Activated B cell treated with CpG ODN at 0.5 μM for 24 hours (primary cell): ENCODE measurements at places on chromosomes 7 and 10. TPM values are rescaled to one million over a fixed set of nuclear protein-coding genes. Genes with fewer than 3 reads are reported as not detected.

RBM48 gene
- 21.6 and 24.3 TPM in 2 replicates for total RNA-seq

GRCh38 chr10:115335366-115335765 lies 242.2 kb downstream of the ATRNL1 start:
- no peak for DNase-seq
- H3K27ac ChIP-seq, result no peak overlapping the region
- H3K4me3 ChIP-seq, result no peak overlapping the region
- no peaks in the 10 kb centered on the region for H3K27me3 ChIP-seq

TEX36 gene
- not detected in 2 replicates for total RNA-seq

DNA sequence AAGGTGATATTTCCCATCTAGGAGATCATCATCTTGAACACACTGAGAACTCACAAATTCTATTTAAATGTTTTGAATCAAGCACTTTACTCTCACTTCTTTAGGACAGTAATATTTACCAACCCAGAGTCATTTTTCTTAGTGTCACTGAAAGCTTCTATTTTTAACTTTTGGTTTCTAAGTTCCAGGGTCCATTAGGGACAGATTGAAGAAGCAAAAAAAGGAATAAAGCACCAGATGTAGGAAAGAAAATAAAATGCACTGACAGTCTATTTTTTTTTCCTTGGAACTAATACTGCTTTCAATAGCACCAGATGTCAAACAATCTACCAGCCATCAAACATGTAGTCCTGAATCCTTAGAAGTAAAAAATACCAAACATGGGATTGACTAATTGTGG lies 526.7 kb upstream of the LRRN3 start:
- no peak overlapping the region for H3K4me3 ChIP-seq
- no peaks in the 10 kb centered on the region for H3K27me3 ChIP-seq
- no peaks in the 10 kb centered on the region for H3K36me3 ChIP-seq
- no peak overlapping the region for H3K27ac ChIP-seq
- no peak for DNase-seq
- no peaks in the 10 kb centered on the region for H3K4me1 ChIP-seq

DNA sequence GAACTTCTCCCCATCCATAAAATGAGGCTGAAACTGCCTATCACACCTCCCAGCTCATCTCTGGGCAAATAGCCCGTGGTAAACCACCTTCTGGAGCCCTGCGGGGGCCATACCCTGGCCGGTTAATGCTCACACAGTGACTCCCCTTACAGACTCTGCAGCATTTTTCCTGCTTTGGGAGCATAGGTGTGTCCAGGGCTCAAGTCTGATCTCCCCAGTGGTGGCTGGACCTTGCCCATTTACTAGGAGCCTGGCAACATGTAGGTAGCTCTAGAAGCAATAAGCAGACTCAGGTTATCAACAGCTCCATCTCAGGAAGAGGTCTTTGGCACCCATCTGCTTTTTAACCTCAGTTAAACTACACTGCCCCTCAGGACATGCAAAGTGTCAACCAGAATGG lies 5.5 kb upstream of the CDHR1 start:
- no peaks in the 10 kb centered on the region for H3K36me3 ChIP-seq
- no peak overlapping the region for H3K4me3 ChIP-seq
- H3K27ac ChIP-seq, result no peak overlapping the region
- peaks cover 21% of the 10 kb centered on the region for H3K27me3 ChIP-seq
- peaks cover 4% of the 10 kb centered on the region for H3K4me1 ChIP-seq
- DNase-seq, result no peak

DNA sequence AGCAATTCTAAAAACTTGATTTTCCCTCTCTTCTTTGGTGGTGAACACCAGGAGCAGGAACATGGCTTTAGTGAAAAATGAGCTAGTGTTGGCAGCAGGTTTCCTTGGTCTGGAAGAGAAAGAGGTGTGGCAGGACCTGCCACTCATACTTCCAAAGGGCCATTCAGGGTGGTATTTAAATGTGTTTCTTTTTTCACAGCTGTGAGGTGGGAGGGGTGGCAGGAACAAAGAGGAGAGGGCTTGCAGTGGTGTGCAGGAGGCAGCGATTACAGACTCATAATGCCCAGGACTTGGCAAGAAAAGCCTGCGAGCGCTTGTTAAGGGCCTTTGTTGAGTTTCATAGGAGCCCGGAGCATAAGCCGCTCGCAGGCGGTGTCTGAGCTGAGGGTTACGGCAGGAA lies 36.8 kb downstream of the WIPF3 start:
- no peak overlapping the region for H3K4me3 ChIP-seq
- no peak overlapping the region for H3K27ac ChIP-seq
- no peak for DNase-seq

GRCh38 chr7:47572939-47573757 lies 8.8 kb downstream of the TNS3 start:
- H3K27me3 ChIP-seq, result no peaks in the 10 kb centered on the region
- no peak for DNase-seq
- no peak overlapping the region for H3K4me3 ChIP-seq
- H3K4me1 ChIP-seq, result peaks cover 90% of the 10 kb centered on the region
- peaks cover 5% of the 10 kb centered on the region for H3K36me3 ChIP-seq
- peak overlapping the region; percentile 75 for H3K27ac ChIP-seq

PSMA2 gene
- total RNA-seq, result 88.1 and 109 TPM in 2 replicates

- DNase-seq, result no peak
- no peaks in the 10 kb centered on the region for H3K36me3 ChIP-seq
- H3K27me3 ChIP-seq, result peaks cover 3% of the 10 kb centered on the region
Measured at GRCh38 chr7:106608661-106609060, 52.3 kb downstream of the CCDC71L start.

- no peak overlapping the region for H3K27ac ChIP-seq
- H3K4me3 ChIP-seq, result no peak overlapping the region
- peaks cover 2% of the 10 kb centered on the region for H3K4me1 ChIP-seq
- H3K36me3 ChIP-seq, result no peaks in the 10 kb centered on the region
- H3K27me3 ChIP-seq, result peaks cover 15% of the 10 kb centered on the region
Measured at GRCh38 chr10:110556969-110557601, 10.4 kb upstream of the SMC3 start.

DNA sequence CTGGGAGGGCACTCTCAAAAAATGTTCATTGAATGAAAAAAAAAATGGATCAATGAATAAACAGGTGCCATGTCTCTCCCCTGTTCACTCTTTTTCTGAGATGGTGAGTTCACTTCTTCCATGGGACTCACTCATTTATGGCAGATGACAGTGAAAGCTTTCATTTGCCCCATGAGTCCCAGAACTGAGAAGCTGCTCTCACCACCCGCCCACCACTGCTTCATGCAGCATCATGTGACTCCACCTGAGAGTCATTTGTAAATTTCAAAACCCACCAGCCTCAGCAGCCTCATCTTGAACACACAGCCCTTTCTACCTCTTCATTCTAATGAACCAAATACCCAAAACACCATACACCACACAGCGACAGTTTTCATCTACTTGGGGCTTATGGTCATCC lies 64.9 kb downstream of the SCRN1 start:
- peaks cover 78% of the 10 kb centered on the region for H3K36me3 ChIP-seq
- H3K4me3 ChIP-seq, result no peak overlapping the region
- H3K27ac ChIP-seq, result no peak overlapping the region
- no peak for DNase-seq
- no peaks in the 10 kb centered on the region for H3K27me3 ChIP-seq

OIT3 gene
- 0.17 TPM in 1 of 2 replicates, not detected in the other for total RNA-seq

- no peak overlapping the region for H3K27ac ChIP-seq
- no peaks in the 10 kb centered on the region for H3K27me3 ChIP-seq
- no peaks in the 10 kb centered on the region for H3K36me3 ChIP-seq
- no peak overlapping the region for H3K4me3 ChIP-seq
Measured at GRCh38 chr7:17774716-17775288, 165.5 kb downstream of the SNX13 start.

DNA sequence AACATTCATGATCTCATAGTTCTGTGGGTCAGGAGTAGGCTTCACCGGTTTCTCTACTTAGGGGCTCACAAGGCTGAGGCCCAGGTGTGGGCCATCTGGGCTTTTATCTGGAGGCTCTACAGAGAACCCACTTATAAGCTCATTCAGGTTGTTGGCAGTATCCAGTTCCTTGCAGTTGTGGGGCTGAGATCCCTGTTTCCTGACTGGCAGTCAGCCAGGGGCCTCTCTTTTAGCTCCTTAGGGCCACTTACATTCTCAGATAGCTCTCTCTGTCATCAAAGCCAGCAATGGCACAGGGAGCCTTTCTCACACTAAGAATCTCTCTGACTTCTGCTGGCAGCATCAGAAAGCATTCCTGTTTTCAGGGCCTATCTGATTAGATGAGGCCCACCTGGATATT lies 18.2 kb upstream of the HECTD2 start:
- peaks cover 14% of the 10 kb centered on the region for H3K27me3 ChIP-seq
- H3K27ac ChIP-seq, result no peak overlapping the region
- peaks cover 3% of the 10 kb centered on the region for H3K4me1 ChIP-seq
- no peaks in the 10 kb centered on the region for H3K36me3 ChIP-seq
- H3K4me3 ChIP-seq, result no peak overlapping the region

DNA sequence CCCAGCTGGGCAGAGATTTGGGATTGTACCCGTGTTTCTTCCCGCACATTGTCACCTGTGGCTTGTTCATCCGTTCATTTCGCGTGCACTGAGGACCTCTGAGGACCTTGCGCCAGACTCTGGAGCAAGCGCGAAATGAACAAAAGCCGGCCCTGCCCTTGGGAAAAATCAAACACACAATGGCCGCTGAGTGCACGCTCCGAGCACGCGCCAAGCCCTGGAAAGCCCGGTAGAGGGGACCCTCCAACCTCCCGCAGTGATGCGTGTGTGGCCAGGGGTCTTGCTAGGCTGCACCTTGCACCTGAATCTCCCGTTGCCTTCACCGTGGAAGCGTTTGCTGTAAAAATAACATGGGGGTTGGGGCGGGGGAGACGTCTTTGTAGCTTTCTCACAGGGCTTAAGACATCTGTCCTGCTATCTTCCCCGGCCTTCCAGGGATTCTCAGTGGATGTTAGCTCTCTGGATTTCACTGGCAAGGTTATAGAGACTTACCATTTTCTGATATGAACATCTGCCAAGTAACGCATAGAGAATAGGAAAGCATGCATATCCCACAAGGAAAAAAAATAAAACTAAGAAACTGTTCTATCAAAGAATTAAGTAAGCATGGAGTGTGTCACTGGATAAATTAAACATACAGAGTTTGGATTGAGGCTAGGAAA lies 37.3 kb downstream of the ZNF777 start:
- H3K27me3 ChIP-seq, result no peaks in the 10 kb centered on the region
- no peak overlapping the region for H3K27ac ChIP-seq
- H3K36me3 ChIP-seq, result no peaks in the 10 kb centered on the region
- no peak for DNase-seq
- H3K4me3 ChIP-seq, result peak overlapping the region; percentile 71

TNPO3 gene
- 50.8 and 56.2 TPM in 2 replicates for total RNA-seq

DNA sequence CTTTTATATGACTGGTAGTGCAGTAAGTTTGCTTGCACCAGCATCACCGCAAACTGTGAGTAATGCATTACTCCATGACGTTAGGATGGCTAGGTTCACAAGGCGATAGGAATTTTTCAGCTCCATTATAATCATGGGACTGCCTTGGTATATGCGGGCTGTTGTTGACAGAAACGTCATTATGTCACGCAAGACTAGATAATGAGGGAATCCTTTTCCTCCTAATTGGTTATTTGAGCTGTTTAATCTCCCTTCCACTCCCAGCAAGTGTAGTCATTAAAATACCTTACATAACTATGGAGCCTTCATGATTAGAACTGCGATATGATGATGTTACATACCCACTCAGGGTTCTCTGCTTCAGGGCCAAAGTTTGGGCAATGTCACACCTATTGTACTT lies 17.3 kb downstream of the KLLN start:
- no peak for DNase-seq
- H3K27ac ChIP-seq, result no peak overlapping the region
- no peaks in the 10 kb centered on the region for H3K36me3 ChIP-seq
- H3K4me1 ChIP-seq, result peaks cover 2% of the 10 kb centered on the region
- H3K4me3 ChIP-seq, result no peak overlapping the region
- H3K27me3 ChIP-seq, result no peaks in the 10 kb centered on the region

- H3K27ac ChIP-seq, result no peak overlapping the region
- H3K4me1 ChIP-seq, result no peaks in the 10 kb centered on the region
- peaks cover 11% of the 10 kb centered on the region for H3K27me3 ChIP-seq
- H3K4me3 ChIP-seq, result no peak overlapping the region
- H3K36me3 ChIP-seq, result no peaks in the 10 kb centered on the region
Measured at GRCh38 chr7:132685277-132685676, 109.0 kb upstream of the PLXNA4 start.

- DNase-seq, result no peak
- no peak overlapping the region for H3K27ac ChIP-seq
- H3K4me3 ChIP-seq, result no peak overlapping the region
Measured at GRCh38 chr10:60739558-60739957, 38.7 kb upstream of the CDK1 start.

DNA sequence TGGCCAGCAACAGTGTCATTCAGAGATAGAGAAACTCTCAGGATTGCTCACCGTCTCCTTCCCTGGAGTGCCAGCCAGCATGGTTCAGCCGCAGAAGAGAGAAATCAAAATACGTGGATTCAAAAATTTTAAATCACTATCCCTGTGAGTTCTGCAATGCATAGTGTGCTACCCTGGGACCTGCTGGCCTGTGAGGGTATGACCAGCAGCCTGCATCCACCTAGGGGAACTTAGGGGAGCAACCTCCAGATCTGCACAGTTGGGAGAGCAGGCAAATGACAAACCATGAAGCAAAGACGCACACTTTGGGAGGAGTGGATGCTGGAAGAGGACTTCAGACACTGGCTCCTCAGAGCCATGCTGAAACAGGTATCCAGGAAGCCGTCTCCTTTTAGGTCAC lies 639.3 kb downstream of the TNS3 start:
- no peak overlapping the region for H3K27ac ChIP-seq
- no peak overlapping the region for H3K4me3 ChIP-seq
- no peak for DNase-seq
- H3K27me3 ChIP-seq, result no peaks in the 10 kb centered on the region

DNA sequence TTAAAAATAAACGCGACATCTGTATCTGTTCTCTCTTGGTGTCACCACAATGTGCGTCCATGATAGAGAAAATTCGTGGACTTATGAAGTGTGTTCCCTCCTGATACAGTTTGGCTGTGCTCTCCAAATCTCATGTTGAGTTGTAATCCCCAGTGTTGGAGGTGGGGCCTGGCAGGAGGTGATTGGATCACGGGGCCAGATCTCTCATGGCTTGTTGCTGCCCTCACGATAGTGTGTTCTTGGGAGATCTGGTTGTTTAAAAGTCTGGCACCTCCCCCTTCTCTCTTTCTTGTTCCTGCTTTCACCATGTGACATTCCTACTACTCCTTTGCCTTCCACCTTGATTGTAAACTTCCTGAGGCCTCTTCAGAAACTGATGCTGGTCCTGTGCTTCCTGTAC lies 229.4 kb upstream of the MYO3A start:
- H3K27me3 ChIP-seq, result no peaks in the 10 kb centered on the region
- DNase-seq, result no peak
- H3K4me3 ChIP-seq, result no peak overlapping the region
- peaks cover 3% of the 10 kb centered on the region for H3K4me1 ChIP-seq
- H3K36me3 ChIP-seq, result no peaks in the 10 kb centered on the region

UPK3BL1 gene
- total RNA-seq, result 47.4 and 58.8 TPM in 2 replicates

- H3K4me1 ChIP-seq, result peaks cover 58% of the 10 kb centered on the region
- H3K4me3 ChIP-seq, result peak overlapping the region; percentile 95
- H3K27me3 ChIP-seq, result no peaks in the 10 kb centered on the region
- peaks cover 17% of the 10 kb centered on the region for H3K36me3 ChIP-seq
- peak overlapping the region; percentile 91 for H3K27ac ChIP-seq
Measured at GRCh38 chr7:45001138-45001694, 1.2 kb downstream of the CCM2 start.
